Naive thymus-derived CD8-positive, alpha-beta T cell (primary cell): ENCODE measurements at places on chromosomes 5 and 9. TPM values are rescaled to one million over a fixed set of nuclear protein-coding genes. Genes with fewer than 3 reads are reported as not detected.

The SURF6 gene
- 16.9 TPM for polyA plus RNA-seq

GRCh38 chr9:128218518-128219389 lies 15.6 kb downstream of the DNM1 start:
- DNase-seq, result peak; percentile 83
- H3K4me1 ChIP-seq, result peaks cover 12% of the 10 kb centered on the region
- peak overlapping the region; percentile 86 for H3K4me3 ChIP-seq
- H3K27ac ChIP-seq, result peak overlapping the region; percentile 61
- H3K27me3 ChIP-seq, result no peaks in the 10 kb centered on the region
- no peaks in the 10 kb centered on the region for H3K36me3 ChIP-seq

DNA sequence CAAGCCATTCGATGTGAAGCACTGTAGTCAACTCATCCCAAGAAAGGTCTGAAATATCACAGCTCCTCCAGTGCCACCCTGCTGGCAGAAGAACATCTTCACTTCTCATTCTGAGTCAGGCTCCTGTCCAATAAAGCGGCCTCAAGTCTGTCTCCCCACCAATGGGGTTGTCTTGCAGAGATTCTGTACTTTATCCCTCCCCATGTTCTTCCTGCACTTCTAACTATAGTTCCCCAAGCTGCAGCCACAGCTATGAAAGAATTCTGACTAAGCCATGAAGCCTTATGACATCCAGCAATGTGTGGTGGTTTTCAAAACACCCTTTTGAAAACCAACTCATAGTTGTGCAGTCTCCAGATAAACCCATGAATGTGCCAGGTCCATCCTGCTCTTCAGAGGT lies 6.8 kb downstream of the MACROH2A1 start:
- H3K27me3 ChIP-seq, result no peaks in the 10 kb centered on the region
- H3K4me1 ChIP-seq, result peaks cover 96% of the 10 kb centered on the region
- DNase-seq, result no peak
- H3K4me3 ChIP-seq, result no peak overlapping the region

GRCh38 chr9:122338994-122339393 lies 31.8 kb upstream of the PTGS1 start:
- H3K4me1 ChIP-seq, result no peaks in the 10 kb centered on the region
- H3K4me3 ChIP-seq, result no peak overlapping the region
- no peak for DNase-seq
- H3K36me3 ChIP-seq, result no peaks in the 10 kb centered on the region
- peaks cover 5% of the 10 kb centered on the region for H3K27me3 ChIP-seq

DNA sequence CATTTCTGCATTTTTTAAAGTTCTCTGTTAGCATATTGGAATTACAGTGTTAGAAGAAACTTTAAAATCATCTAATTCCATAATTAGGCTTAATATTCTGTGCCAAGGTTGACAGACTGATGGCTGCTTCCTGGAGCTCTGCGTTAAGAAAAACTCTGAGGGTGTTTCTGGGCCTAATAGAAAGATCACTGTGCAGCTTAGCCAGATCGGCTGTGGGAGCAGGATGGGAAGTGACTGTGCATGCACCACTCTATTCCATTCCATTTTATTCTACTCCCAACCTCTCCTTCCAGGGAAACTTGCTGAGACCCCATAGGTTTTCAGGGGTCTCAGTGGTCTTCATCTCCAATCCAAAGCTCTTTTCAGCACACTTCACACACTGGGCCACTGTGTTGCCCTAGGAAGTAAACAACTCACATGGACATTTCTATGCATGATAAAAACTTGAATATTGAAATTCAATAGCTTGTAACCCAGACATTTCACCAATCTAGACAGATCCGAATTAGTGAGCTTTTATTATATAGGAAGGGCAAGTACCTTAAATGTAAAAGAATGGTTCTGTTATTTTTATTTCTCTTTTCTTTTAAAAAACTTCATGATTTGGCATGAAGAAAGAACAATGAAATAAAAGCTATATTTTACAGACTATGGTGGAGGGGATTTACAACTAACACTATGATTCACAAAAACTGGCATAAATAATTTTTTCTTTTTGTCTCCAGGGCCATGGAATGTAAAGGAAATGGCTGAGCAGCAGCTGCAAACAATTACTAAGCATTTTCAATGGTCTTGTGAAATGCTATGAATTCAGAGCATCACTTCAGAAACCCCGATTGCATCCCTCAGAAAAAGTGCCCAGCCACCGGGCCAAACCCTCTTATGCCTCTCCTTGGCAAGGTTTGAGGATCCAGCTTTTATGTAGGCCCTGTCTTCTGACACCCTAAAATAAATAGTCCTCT lies 51.4 kb upstream of the DAB2 start:
- H3K4me1 ChIP-seq, result no peaks in the 10 kb centered on the region
- DNase-seq, result no peak
- H3K36me3 ChIP-seq, result no peaks in the 10 kb centered on the region
